ENCODE measurements at places on chromosomes 3 and 15.
A peak's percentile ranks its signal among the peaks of the same experiment; 100 is the strongest.

DNA sequence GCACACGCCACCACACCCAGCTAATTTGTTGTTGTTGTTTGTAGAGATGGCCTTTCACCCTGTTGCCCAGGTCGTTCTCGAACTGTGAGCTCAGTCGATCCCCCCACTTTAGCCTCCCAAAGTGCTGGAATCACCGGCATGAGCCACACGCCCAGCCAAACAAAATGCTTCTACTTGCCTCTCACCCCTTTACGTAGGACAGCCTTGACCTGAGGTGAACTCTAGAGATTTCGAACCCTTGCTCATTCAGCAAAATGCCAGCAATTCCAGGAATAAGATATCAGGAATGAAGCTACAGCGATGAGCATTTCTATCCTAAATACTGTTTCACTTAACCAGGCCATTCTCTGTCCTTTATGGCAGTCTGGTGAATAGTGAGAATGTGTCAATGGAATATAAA, 135.0 kb downstream of the LRRK1 start:
- DNase-seq = peak; percentile 13

- DNase-seq = peak; percentile 11
Measured at GRCh38 chr3:28077572-28077971, 163.8 kb upstream of the CMC1 start.

- DNase-seq = peak; percentile 90
Measured at GRCh38 chr15:55993111-55993803, at the start of gene NEDD4. Gene NEDD4, minus strand, starts transcription at chr15:55993612. Its CDS starts 57 bp downstream, at chr15:55993555.

DNA sequence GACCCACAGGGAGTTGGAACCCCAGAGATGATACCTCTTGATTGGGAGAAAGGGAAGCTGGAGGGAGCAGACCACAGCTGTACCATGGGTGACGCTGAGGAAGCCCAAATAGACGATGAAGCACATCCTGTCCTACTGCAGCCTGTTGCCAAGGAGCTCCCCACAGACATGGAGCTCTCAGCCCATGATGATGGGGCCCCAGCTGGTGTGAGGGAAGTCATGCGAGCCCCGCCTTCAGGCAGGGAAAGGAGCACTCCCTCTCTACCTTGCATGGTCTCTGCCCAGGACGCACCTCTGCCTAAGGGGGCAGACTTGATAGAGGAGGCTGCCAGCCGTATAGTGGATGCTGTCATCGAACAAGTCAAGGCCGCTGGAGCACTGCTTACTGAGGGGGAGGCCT, 201.1 kb downstream of the AKAP13 start:
- DNase-seq = peak; percentile 63

- no peak for DNase-seq
Measured at GRCh38 chr15:62257996-62258521, 93.0 kb upstream of the C2CD4B start.

DNA sequence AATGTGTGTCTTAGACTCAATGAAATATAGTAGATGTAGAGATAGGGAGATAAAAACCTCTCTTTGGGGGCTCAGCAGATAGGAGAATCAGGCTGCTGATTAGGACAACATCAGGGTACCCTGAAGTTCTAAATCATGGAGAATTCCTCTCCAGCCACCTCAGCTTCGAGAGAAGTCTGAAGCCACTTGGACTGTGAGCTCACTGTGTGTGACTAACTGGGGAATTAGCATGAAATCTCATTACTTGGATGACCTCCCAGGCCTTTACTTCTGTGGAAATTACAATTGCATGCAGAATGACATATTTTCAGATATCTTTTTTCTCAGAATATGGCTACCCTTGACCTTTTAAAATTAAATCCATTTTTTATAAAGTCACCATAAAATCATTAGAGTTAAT, 128.0 kb upstream of the MRPL3 start:
- DNase-seq = no peak

DNA sequence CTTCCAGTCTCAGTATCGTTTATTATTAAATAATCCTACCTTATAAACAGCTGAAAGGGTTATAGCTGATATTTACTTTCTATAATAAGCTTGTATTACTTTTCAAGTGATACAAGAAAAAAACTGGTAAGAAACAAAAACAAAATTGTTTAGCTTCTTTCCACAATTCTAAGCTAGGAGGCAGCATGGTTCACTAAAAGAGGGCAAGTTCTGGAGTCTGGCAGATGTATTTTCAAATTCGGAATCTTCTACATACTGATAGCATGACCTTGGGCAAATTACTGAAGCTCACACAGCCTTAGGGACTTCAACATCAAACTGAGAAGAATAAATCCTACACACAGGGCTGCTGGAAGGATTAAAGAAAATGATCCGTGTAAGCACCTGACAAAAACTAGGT, 15.4 kb downstream of the C15orf62 start:
- no peak for DNase-seq

- peak; percentile 96 for DNase-seq
Measured at GRCh38 chr15:39782441-39783138, at the start of gene FSIP1. Gene FSIP1, minus strand, starts transcription at chr15:39782841. Its CDS starts 6,317 bp downstream, at chr15:39776524.

GRCh38 chr15:89496155-89497098, at the start of gene RHCG:
Gene RHCG, minus strand, starts transcription at chr15:89496583. Its CDS starts 39 bp downstream, at chr15:89496544.
- peak; percentile 24 for DNase-seq

DNA sequence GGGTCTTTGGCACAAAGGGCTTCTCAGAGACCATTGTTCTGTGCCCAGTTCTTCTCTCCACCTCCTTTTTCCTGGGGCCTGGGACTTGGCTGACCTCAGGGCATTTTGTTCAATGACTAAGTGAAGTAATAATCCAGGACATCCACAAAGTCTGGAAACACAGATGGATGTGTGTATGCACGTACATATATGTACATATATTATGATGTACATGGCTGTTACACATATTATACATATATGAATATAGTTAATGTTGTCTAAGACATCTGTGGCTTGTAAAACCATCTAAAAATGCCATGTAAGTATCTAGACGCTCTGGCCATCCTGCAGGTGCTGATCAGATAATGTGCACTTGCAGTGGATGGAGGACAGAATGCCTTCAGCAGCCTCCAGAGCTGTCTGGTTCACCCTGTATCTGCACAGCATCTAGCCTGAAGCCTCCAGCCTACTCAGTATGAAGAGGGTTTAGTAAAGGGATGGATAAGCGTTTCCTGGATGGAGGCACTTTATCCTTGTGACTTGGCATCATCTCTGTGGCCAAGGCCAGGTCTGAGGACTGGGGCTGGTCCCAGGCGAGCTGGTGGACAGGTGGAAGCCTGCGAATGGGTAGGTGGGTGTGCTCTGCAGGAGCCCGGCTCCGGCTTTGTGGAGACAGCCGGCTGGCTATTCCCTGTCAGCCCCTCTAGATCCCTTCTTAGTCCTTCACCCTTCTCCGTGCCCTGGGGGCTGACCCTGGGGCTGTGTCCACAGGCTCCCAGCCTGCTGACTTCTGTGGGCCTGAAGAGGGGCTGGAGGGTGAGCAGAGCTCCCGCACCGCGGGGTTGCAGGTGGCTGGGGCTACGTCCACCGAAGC, 88.4 kb downstream of the WNT7A start:
- DNase-seq = no peak

GRCh38 chr3:128392818-128393544, 73.7 kb downstream of the DNAJB8 start:
- DNase-seq = no peak

- no peak for DNase-seq
Measured at GRCh38 chr15:59993950-59994401, 10.1 kb upstream of the FOXB1 start.

DNA sequence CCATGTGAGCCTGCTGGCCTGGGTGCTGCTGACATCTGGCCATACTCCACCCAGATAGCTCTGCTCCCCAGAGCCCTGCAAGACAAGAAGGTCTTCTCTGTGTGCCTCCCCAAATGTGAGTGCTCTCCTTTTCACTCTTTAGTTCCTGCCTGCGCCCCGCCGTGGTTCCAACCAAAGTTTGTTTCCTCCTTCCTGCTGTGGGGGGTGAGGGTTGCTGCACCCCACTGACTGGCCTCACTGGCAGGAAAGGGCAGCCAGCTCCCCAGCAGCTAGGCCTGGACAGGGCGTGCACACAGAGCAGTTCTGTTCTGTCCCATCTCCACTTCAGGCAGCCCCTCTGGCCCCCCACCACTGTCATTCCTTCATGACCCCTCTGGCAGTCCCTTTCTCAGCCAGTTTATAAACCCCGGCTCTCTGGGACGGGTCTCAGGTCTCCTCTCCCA, 5.4 kb upstream of the CCDC174 start:
- no peak for DNase-seq

DNA sequence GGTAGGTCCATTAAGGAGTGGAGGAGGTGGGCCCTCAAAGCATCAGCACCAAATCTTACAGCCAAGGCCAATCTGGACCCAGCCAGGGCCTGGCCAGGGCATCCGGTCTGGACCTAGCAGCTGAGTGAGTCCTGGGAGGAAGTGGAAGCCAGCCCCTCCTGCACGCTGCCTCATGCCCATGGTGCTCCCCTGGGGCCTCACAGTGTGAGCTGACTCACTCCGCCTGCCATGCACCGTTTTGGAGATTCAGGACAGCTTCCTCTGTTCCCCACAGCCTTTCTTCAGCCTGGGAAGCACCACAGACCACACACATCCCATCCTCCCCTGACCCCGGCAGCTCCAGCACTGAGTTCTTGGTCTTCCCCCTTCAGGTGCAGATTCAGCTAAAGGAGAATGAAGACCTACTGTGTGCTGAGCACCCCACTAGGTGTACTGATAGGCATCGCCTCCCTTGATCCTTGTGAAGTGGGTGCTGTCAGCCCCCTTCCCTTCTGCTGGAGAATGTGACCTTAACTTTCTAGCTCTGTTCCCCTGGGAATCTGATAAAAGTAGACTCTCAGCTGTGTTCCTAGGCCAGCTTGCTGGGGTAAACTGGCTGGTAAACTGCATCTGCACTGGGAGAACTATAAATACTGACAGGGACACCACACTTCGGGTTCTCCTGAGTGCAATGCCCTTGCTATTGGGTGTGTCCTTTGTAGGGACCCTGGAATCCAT, 36.8 kb upstream of the SEC13 start:
- no peak for DNase-seq

DNA sequence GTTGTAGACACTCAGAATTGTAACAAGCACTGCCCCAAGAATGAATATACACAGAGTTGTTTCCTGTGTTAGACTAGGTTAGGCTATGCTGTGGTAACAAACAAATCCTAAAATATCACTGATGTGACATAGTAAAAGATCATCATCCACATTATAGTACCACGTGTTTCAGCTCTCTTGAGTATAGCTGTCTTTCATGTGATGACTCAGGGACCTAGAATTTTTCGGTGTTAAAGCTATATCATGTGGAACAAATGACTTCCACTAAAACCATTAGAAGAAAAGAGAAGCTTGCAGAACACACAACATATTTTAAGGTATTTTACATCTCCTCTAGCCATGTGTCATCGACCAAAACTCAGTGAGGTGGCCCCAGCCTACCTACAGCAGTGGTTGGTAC, 307.9 kb upstream of the RBMS3 start:
- no peak for DNase-seq

DNA sequence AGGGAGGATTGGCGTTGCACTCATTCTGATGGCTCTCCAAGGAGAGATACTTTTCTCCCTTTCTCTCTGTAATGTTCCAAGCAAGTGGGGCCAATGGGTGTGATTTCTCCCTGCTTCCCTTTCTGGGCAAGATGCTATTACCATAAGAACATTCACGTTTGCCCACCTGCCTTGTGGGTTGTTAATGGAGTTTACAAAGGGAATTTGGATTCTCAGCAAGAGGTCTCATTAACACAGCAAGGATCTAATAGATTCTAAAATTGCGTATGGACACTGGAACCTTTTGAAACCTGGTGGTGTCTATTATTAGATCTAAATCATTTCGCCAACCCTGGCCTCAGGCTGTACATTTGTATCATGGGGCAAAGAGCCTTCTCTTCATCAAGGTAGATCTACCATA, 74.1 kb downstream of the SLCO3A1 start:
- no peak for DNase-seq

DNA sequence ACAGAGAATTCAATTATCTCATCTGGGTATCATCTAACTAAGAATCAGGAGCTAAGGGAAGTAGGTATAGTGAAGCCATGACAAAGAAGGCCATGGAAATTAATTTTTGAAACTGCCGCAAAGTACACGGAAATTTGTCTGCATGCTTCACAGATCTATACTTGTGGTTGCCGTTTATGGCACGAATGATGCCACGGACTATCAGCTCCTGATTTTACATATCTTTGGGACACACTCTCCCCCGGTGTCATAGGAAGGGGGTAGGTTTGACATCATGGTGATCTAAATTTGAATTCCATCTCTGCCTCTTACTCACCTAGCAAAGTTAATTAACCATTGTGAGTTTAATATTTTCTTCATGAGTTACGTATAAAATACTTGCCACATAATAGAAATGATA, 14.0 kb downstream of the ARPP21 start:
- DNase-seq = no peak

DNA sequence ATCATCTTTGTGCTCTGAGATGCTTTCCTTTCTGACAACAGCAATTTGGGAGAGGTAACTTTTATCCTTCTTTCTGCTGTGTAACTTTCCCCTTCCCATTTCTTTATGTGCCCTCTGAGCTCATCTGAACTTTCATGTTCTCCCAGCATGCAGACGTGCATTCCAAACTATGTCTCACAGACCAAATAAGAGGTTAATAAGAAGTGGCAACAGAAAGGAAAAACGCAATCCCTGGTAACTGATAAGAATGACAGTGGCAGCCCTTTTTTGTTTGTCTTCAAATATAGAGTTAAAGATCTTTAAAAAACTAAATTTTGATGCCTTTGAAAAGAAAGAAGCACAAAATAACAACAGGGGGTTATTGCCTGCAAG, 533.4 kb downstream of the FOXP1 start:
- no peak for DNase-seq

DNA sequence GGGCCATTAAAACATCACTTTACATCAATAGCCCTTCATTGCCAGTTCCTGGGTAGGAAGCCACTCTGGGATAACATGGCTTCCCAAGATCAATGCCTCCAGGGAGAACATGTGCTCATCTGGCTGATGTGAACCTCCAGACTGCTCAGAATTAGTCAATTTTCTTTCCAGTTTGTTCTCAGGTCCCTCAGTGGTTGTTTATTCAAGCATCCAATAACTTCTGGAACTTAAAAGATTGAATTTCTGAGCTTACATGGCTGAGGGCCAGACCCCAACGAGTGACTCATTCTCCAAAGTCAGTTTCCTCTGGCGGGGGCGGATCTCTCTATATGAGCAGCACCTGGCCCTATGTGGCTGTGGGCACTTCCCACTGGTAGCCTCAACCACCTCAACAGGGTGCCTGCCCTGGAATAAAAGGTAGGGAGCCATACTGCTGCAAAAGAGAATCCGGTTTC, 34.0 kb downstream of the LYZL4 start:
- DNase-seq = peak; percentile 26

DNA sequence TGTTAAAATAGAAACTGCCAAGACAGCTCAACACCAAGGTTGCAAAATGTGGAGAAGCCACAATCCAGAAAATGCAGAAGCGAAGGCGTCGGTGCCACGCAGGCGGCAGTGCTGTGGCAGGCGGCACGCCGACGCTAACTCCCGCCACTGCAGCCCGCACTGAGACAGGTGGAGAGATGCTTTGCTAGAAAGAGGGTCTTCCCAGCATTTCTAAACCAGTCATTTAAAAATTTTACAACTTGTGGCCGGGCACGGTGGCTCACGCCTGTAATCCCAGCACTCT, 23.2 kb downstream of the CYFIP1 start:
- no peak for DNase-seq

- DNase-seq = no peak
Measured at GRCh38 chr3:64578062-64578770, 109.6 kb downstream of the ADAMTS9 start.

GRCh38 chr3:127443581-127444375, 146.8 kb downstream of the TPRA1 start:
- no peak for DNase-seq
